ENCODE measurements at places on chromosomes 1 and 21.
A peak's percentile ranks its signal among the peaks of the same experiment; 100 is the strongest.

- no peak for DNase-seq
Measured at GRCh38 chr1:236206548-236206947, 64.2 kb downstream of the GPR137B start.

DNA sequence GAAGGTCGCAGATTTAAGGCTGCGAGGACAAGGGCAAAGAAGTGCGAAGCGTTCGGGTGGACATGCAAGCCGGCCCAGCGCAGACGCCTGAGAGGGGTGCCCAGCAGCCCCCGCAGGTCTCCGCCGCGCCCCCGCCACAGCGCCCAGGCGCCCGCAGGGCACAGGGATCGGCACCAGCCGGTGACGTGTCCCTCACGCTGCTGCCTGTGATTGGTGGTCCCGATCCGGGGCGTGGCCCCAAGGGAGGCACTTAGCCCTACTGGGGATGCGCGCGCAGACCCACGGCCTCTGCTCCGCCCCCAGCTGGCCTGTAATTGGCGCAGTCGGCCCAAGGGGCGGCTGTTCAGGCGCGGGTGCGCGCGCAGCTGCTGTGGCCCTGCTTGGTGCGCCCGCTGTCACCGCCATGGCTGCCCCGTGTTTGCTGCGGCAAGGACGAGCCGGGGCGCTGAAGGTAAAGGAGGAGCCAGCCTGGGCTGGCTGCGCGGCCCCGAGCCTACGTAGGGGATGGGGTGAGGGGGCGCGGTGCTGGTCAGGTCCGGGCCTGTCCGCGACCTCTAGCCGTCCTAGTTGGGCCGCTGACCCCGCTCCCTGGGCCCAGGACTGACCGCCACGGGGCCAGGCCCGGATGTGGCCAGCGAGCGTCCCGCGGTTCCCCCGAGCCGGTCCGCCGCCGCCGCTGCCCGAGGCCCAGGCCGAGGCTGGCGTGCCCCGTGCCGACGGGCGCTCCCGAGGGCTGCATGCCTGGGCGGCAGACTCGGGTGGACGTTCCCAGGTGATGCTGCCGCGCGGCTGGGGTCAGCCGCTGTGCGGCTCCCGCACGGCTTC, at the start of gene NDUFV3:
Gene NDUFV3 (plus strand): TSS at position 379 of the 825 bp plus-strand sequence. CDS start 25 bp downstream, at position 404.
- DNase-seq, result peak; percentile 100

DNA sequence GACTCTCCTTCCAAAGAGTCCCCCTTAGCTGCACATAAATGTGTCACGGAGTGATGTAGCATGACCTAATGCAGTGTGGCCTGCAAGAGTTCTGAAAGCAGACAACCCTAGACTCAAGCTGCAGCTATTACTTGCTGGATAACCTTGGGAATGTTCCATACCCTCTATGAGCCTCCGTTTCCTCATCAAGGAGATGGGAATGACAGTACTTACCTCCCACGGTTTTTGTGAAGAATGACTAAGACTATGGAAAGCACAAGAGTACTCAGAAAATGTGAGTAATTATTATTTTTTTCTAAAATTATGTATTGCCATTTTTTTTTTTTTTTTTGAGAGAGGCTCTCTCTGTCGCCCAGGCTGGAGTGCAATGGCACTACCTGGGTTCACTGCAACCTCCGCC, 3.0 kb downstream of the TTC39A start:
- no peak for DNase-seq

GRCh38 chr1:17053086-17053684, 647 bp downstream of the SDHB start:
- no peak for DNase-seq

- peak; percentile 85 for DNase-seq
Measured at GRCh38 chr1:46446646-46447498, 42.8 kb upstream of the DMBX1 start.

DNA sequence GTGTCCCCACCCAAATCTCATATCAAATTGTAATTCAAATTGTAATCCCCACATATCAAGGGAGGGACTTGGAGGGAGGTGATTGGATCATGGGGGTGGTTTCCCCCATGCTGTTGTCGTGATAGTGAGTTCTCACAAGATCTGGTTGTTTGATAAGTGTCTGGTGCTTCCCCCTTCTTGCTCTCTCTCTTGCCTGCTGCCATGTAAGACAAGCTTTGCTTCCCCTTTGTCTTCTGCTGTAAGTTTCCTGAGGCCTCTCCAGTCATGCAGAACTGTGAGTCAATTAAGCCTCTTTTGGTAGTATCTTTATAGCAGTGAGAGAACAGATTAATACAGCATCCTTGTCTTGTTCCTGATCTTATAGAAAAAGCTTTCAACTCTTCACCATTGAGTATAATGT, 6.5 kb upstream of the LRRC39 start:
- no peak for DNase-seq

- DNase-seq, result no peak
Measured at GRCh38 chr21:43318841-43319781, 107.8 kb downstream of the SIK1 start.

GRCh38 chr21:46189213-46189958, 5.1 kb upstream of the SPATC1L start:
- peak; percentile 46 for DNase-seq

DNA sequence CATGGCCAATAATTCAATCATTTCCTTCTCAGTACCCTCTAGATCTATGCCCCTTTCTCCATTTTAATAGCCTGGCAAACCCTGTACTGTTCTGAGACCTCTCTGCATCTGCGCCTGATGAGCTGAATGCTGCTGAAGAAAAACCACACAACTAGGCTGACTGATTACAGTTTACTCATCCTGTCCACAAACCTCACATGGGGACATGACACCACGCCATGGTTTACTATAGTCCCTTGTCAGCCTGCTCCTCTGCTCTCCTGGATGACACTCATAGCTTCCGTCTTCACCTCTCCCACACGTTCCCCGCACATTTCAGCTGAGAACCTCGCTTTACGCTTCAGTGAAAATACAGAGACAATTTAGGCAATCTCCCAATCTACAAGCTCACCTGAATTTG, 59.7 kb downstream of the DESI2 start:
- DNase-seq, result no peak

DNA sequence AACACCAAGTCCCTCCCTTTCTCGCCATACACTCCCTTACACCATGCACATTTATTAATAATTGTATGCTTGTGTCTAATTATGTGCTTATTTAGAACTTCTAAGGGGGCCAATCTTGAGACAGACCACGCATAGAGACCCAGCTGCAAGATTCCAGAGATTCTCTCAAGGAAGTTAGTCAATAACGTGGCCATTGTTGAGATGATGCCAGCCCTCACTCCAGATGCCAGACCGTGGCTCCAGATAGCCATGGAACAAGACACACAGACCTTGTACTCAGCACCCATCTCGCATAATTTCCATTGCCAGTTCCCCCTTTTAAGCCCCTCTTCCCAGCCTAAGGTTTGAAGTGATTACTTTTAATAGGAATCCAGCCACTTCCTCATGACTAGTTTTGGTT, 62.4 kb downstream of the DIRAS3 start:
- DNase-seq, result no peak
